Left ventricle myocardium superior (tissue), 1 donor: ENCODE measurements at places on chromosomes 7 and 10. TPM values are rescaled to one million over a fixed set of nuclear protein-coding genes. Genes with fewer than 3 reads are reported as not detected.

HABP2 gene
- not detected for total RNA-seq

TSPAN15 gene
- 8.3 TPM for total RNA-seq

PPP1R3C gene
- total RNA-seq = 180 TPM

ANKRD7 gene
- 0.59 TPM for total RNA-seq

OR6B1 gene
- total RNA-seq = not detected

HHEX gene
- 2.7 TPM for total RNA-seq

NUB1 gene
- total RNA-seq = 36.5 TPM

ATXN7L1 gene
- 3.7 TPM for total RNA-seq

CYP3A7 gene
- total RNA-seq = not detected

FGFBP3 gene
- 0.27 TPM for total RNA-seq

DNAJB6 gene
- total RNA-seq = 193 TPM

SLC16A12 gene
- 1.1 TPM for total RNA-seq

ZNF398 gene
- 6.6 TPM for total RNA-seq

RP9 gene
- total RNA-seq = 23.3 TPM

CFAP58 gene
- 1.2 TPM for total RNA-seq

VSTM4 gene
- total RNA-seq = 12.2 TPM

GRID1 gene
- 2.4 TPM for total RNA-seq

TRPV5 gene
- total RNA-seq = not detected

WIPF3 gene
- total RNA-seq = 6.2 TPM

RPS24 gene
- 807 TPM for total RNA-seq

TRAPPC14 gene
- total RNA-seq = 6.8 TPM

COL17A1 gene
- 0.32 TPM for total RNA-seq

PRKG1 gene
- total RNA-seq = 24.9 TPM

SPDYE8 gene
- not detected for total RNA-seq

SAP25 gene
- 0.77 TPM for total RNA-seq

ARMC3 gene
- not detected for total RNA-seq

MMS19 gene
- 38.4 TPM for total RNA-seq

PRSS1 gene
- not detected for total RNA-seq

RSU1 gene
- total RNA-seq = 58.8 TPM

PDLIM1 gene
- 231 TPM for total RNA-seq

GHRHR gene
- total RNA-seq = not detected

PSD gene
- total RNA-seq = 0.50 TPM

NEUROG3 gene
- total RNA-seq = not detected

SYT15 gene
- total RNA-seq = 3.6 TPM

TLX1 gene
- not detected for total RNA-seq

LRRC17 gene
- total RNA-seq = 1.9 TPM

OPALIN gene
- total RNA-seq = not detected

MGAM2 gene
- 0.07 TPM for total RNA-seq

FAM25G gene
- not detected for total RNA-seq

CPA2 gene
- total RNA-seq = not detected

IGFBP1 gene
- not detected for total RNA-seq
